ENCODE measurements at places on chromosomes 12 and 14.
A peak's percentile ranks its signal among the peaks of the same experiment; 100 is the strongest.

- DNase-seq, result no peak
Observed at GRCh38 chr14:57833323-57833722, 32.6 kb downstream of the SLC35F4 start.

GRCh38 chr12:91355150-91356006 is 172.8 kb upstream of the DCN start:
- DNase-seq, result peak; percentile 68

GRCh38 chr12:124311292-124312109 is 16.6 kb downstream of the RFLNA start:
- no peak for DNase-seq

DNA sequence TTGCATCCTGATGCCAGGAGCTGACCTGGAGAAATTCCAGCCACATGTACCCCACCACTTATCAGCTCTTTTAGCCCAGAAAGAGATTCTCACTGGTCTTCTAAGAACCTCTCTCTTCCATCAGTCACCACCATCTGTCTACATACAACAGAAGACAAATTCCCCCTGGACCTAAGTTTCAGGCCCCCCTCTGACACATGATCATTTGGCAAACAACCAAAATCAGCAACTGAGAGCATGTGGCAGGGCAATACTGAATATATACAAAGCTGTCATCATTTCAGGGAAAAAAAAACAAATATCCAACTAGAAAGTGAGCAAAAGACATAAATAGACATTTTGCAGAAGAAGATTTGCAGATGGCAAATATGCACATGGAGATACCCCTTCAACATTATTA is 180.2 kb downstream of the FOXN3 start:
- DNase-seq, result no peak

All from suppressor macrophage treated with lipopolysaccharide for 1 hour (primary cell).